Right hindlimb (tissue), 1 donor: ENCODE measurements at places on chromosomes 4 and X.

- DNase-seq, result no peak
These were observed 11.2 kb upstream of the PGRMC2 start for GRCh38 chr4:128298852-128299251.

GRCh38 chr4:138904793-138905192 lies 110.8 kb upstream of the NOCT start:
- DNase-seq, result no peak

DNA sequence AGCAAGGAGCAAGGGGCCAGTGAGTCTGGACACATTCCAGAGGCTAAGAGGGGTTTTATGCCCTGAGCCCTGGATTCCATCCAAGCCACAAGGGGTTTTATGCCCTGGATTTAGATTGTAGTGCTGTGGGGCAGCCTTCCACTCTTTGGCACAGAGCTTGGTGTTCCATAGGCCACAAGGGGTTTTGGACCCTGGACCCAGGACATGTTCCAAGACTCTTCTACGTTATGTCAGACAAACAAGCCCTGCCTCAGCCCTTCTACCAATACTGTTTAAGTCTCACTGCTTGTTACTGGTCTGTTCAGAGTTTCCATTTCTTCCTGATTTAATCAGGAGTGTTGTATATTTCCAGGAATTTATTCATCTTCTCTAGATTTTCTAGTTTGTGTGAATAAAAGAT lies 12.8 kb upstream of the SCARB2 start:
- DNase-seq, result no peak

- DNase-seq, result no peak
These were observed 109.0 kb upstream of the ATOH1 start for GRCh38 chr4:93719552-93719951.

DNA sequence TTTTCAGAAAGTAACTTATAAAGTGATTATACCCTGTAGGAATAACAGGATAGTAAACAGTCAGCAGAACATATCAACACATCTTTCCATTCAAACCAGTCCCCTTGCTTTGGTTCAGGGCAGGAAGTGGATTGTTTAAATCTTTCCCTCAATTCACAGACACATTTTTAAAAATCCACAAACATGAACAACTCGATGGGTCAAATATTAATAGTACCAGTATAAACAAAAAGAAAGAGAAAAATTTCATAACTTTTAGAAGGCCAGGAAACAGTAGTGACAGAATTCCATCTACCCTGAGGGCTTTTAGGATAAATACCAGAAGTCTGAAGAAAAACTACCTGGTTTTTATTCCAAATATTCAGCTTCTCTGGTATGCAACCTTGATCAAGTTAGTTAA lies 1072.8 kb upstream of the PABPC4L start:
- no peak for DNase-seq

GRCh38 chrX:1537031-1537715 lies at the start of gene P2RY8:
Gene P2RY8 (minus strand): TSS chrX:1537185. CDS start chrX:1466558, 70,627 bp downstream.
- peak; percentile 27 for DNase-seq

- DNase-seq, result no peak
These were observed 114.4 kb downstream of the PSAPL1 start for GRCh38 chr4:7320206-7320797.

- DNase-seq, result no peak
These were observed 108.0 kb downstream of the KDR start for GRCh38 chr4:55017406-55017805.

DNA sequence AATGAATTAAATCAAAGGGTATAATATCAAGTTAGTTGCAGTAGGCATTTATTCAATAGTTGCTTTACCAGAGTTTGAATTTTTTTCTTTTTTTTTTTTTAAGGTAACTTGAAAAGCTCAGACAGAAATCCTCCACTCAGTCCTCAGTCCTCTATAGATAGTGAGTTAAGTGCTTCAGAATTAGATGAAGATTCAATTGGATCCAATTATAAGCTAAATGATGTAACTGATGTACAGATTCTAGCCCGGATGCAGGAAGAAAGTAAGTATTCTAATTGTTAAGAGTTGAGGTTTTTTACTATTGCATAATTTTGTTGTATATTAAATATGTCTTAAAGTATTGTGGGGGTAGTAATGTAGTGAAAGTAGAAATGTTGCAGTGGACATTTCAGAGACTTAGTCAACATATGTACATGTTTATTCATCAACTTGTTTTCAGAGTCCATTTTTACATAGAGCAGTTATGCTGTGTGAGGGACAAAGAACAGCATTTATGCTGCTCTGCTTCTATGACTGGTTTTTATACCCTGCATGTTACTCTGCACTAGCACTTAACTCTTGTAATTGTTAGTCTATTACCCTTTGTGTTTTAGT lies 38.4 kb downstream of the SLAIN2 start:
- DNase-seq, result no peak

DNA sequence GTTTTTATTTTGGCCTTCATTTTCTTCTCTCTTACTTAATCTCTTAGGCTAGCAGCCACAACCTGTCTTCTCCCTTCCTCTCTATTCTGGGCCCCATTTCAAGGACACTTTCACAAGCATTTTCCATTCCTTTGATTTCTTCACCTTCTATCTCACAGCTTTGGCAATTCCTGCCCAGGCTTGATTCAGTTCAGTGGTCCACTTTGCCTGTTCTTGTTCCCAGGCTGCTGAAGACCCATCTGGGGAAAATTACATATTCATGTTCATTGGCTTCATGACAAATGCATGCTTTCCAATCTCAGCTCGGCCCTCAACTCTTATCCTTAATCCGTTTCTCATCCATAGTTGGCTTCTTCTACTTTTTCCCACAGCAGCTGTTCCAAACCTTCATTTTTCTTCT lies 38.7 kb upstream of the LPAR4 start:
- DNase-seq, result peak; percentile 65

- DNase-seq, result no peak
These were observed 65.9 kb upstream of the PPP2R3B start for GRCh38 chrX:452598-452997.

DNA sequence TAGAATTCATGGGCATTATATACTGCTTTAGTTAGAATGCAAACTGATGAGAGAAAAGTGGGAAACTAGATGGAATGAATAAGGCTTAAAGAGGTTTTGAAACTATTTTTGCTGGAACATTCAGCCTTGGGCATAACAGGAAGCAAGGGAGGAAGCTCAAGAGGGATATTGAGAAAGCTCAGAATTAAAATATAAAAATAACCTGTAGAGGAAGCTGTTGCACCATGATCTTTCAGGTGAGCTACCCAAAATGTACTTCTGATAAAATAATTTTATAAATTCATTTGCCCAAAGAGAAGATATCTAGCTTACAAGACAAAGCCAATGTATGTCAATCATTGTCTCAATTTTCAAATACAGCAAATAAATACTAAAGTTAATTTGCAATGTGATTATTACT lies 11.3 kb downstream of the GC start:
- no peak for DNase-seq

- DNase-seq, result no peak
These were observed 13.1 kb downstream of the NAT8L start for GRCh38 chr4:2071912-2072867.

DNA sequence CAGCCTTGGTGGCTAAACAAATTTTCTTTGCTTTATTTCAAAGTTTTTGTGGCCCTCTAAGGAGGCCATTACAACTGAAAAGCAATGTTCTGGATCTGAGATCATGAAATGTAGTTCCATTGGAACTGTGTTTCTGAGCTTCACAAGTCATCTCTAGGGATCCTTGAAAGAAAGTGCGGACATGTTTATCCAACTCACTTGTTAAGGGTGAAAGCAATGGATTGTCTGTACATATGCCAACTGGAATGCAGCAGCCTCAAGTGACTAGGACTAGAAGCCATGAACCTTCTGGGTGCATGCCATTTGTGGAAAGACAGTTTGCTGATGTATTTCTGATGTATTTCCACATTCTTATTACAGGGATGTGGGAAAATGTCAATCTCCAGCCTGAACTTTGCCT lies 36.7 kb upstream of the KLHL13 start:
- DNase-seq, result no peak

DNA sequence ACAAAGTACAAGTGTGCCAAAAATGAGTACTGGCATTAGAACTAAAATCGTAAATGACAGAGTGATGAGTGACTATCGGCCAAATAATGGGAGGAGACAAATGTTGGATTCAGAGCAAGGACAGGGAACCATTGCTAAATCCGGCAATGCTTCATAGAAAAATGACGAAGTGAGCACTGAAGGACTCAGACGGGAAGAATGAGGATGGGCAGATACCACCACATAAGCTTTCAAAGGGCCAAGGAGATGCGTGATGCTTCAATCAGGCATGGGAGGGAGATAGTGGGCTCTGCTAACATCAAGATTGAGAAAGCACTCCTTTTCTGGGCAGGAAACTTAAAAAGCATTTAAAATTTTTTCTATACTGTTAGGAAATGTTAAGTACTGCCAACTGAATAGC lies 21.6 kb downstream of the RBBP7 start:
- no peak for DNase-seq
